ENCODE measurements at places on chromosomes 13 and 19. TPM values are rescaled to one million over a fixed set of nuclear protein-coding genes. Genes with fewer than 3 reads are reported as not detected.

SIAH3 gene
- not detected for total RNA-seq

LGALS4 gene
- 1.6 TPM for total RNA-seq

NLRP4 gene
- not detected for total RNA-seq

TMEM221 gene
- total RNA-seq = 1.3 TPM

SMIM7 gene
- 112 TPM for total RNA-seq

KLK12 gene
- not detected for total RNA-seq

RASAL3 gene
- total RNA-seq = 2.7 TPM

DCT gene
- 0.13 TPM for total RNA-seq

CEACAM4 gene
- not detected for total RNA-seq

OR4F17 gene
- total RNA-seq = not detected

FXYD7 gene
- not detected for total RNA-seq

ICAM4 gene
- total RNA-seq = not detected

MADCAM1 gene
- 0.20 TPM for total RNA-seq

MVB12A gene
- 38.5 TPM for total RNA-seq

DNAJC15 gene
- 21.6 TPM for total RNA-seq

AMER2 gene
- not detected for total RNA-seq

FUT6 gene
- not detected for total RNA-seq

HRC gene
- total RNA-seq = 3.9 TPM

CYP2S1 gene
- total RNA-seq = 1.1 TPM

FXYD3 gene
- 38.8 TPM for total RNA-seq

KLK15 gene
- total RNA-seq = not detected

SRRM5 gene
- not detected for total RNA-seq

CCDC70 gene
- total RNA-seq = not detected

CLEC17A gene
- not detected for total RNA-seq

MAMSTR gene
- total RNA-seq = 0.94 TPM

C5AR2 gene
- 1.6 TPM for total RNA-seq

OR7A17 gene
- total RNA-seq = not detected

ONECUT3 gene
- total RNA-seq = 0.04 TPM

CGB7 gene
- not detected for total RNA-seq

LYPD3 gene
- 8.4 TPM for total RNA-seq

ZNF414 gene
- total RNA-seq = 14.1 TPM

CEACAM18 gene
- total RNA-seq = not detected

PRODH2 gene
- not detected for total RNA-seq

APOE gene
- total RNA-seq = 25.0 TPM

NKPD1 gene
- 0.16 TPM for total RNA-seq

ZNF835 gene
- 11.4 TPM for total RNA-seq

OR10H4 gene
- not detected for total RNA-seq

LGI4 gene
- 40.5 TPM for total RNA-seq

SUPT5H gene
- 86.0 TPM for total RNA-seq

PCDH20 gene
- 18.7 TPM for total RNA-seq

KASH5 gene
- not detected for total RNA-seq

C1QTNF9 gene
- 1.1 TPM for total RNA-seq

SIGLEC10 gene
- total RNA-seq = 6.9 TPM

BICRA gene
- total RNA-seq = 29.1 TPM

FCAR gene
- 2.7 TPM for total RNA-seq

SAE1 gene
- 154 TPM for total RNA-seq

GCDH gene
- 59.9 TPM for total RNA-seq

C19orf81 gene
- not detected for total RNA-seq

DIRAS1 gene
- total RNA-seq = 10.0 TPM

TNNI3 gene
- total RNA-seq = not detected
